ENCODE measurements at places on chromosomes 12 and 14.
A peak's percentile ranks its signal among the peaks of the same experiment; 100 is the strongest.

- no peak for DNase-seq
These were observed 369.3 kb downstream of the NUAK1 start for GRCh38 chr12:105769486-105769885.

- DNase-seq, result no peak
These were observed 91.3 kb downstream of the RPS29 start for GRCh38 chr14:49494836-49495235.

DNA sequence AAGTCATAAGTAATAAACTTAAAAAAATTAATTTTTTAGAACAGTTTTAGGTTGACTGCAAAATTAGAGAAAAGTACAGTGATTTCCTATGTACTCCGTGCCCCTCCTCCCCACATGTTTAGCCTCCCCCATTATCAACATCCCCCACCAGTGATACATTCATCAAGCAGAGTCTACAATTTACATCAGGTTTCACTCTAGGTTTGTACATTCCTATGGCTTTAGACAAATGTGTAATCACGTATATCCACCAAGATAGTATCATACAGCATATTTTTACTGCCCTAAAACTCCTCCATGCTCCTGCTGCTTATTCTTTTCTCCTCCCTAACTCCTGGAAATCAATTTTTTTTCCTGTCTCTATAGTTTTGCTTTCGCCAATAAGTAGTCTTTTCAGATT, 438.7 kb downstream of the LRFN5 start:
- no peak for DNase-seq

DNA sequence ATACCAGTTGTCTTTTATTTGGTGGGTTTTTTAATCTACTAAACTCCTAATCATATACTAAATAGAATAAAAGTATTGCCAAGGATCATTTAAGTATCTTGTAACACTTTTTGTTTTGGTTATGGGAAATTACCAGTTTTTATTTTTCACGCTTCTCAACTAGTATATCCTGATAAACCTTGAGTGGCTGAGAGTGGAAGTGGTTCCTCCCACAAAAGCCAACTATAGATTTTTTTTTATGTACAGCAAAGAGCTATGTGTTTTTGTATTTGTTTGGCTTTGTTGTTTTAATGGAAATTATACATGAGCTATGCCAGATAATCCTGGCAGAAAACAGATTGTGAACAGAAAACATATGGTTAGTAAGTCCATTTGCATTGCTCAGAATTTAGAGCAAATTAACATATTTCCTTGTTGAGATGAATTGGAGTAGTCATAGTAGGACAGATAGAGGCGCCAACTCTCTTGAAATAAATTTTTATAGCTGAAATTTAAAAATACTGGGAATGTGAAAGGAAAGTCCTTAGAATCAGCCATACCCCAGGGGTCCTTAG, 60.9 kb upstream of the PSMA6 start:
- DNase-seq, result no peak

DNA sequence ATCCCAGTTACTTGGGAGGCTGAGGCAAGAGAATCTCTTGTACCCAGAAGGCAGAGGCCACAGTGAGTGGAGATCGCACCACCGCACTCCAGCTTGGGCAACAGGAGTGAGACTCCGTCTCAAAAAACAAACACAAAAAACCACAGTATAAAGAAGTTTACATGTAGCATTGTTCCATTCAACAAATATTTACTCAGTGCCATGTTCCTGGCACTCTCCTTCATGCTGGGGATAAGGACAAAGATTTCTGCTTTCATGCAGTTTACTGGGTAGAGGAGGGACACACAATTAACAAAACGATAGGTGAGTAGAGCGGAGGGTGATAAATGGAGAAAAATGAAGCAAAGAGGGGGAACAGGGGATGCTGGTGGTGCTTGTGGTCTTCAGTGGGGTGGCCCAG, 68.2 kb upstream of the OVCH1 start:
- DNase-seq, result no peak

DNA sequence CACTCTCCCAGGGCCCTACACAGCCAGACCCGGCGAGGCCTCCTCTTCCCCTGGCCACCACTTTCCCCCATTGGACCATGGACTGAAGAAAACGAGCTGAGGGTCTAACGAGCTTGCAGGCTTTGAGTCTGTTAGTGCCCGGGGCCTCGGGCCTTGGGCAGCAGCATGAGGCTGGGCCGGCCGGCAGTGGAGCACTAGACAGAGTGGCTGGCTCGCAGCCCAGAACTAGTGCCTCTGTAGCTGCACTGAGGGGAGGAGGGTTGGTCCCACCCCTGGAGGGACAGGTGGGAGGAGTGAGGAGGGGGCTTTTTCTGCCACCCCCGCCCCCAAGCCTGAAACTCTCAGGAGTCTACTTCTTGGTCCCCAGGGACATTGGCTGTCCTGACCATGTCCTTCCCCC, 38.7 kb downstream of the SLC6A12 start:
- no peak for DNase-seq

DNA sequence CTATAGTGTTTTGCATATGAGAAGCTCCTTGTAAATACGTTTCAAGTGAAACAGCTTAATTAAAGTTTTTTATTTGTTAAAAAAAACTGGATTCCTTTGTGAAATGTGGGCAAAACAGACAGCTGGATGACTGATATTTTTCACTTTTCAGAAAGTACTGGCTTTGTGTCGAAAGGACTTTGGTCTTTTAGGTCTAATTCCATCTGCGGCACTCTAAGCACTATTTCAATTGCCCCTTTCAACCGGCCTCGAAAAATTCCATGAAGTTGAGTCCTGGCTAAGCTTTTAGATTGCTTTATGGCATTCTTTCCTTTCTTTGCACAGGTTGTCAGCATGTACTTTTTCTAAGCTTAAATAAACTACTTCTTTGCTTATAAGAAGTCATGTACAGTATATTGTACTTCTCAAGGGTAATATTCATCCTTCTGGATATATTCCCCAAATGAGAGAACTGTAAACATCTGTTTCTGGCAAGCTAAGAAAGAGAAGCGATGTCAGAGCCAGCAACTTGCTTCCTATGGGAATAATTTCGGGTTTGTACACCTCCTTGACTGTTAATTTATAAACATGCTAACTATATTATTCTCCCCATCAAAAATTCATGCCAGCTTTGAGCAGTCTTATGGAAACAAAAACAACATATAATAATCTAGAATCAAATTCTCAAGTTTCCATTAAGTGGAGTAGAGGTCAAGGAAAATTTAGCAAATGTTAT, 611.3 kb downstream of the ETNK1 start:
- DNase-seq, result no peak

GRCh38 chr14:95039993-95040348, 117.4 kb downstream of the DICER1 start:
- DNase-seq, result no peak

DNA sequence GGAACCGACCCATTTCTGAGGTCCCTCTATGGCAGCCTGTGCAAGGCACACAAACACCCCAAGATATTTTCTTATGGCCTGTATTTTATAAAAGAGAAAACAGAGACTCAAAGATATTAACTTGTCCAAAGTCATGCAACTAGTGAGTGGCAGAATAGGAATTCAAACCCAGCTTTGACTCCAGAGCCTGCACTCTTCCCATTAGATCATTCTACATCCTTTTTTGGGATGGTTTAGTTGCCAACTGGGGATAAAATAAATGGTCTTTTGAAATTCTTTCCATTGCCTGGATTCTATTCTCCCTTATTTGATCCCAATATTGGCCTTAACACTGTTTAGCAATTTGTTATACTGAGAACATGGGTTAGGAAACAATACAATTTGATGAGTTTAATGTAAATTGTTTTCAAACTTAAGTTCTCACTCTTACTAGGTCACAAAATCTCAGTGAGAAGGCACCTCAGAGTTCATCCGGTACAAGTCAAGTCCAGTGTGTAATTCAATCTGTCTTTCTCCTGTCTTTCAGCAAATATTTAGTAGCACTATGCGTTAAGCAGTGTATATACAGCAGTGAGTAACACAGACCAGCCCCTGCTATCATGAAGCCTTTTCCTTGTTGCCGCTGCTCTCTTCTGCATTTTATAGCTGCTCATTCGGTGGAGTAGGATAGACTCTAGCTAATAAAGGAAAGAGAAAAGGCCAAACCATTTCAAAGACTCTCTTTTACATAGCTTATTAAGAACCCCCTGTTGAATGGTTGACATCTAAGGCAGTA, 162.1 kb upstream of the IFNG-AS1 start:
- DNase-seq, result no peak

- no peak for DNase-seq
These were observed 44.0 kb upstream of the OAS1 start for GRCh38 chr12:112862636-112863290.

DNA sequence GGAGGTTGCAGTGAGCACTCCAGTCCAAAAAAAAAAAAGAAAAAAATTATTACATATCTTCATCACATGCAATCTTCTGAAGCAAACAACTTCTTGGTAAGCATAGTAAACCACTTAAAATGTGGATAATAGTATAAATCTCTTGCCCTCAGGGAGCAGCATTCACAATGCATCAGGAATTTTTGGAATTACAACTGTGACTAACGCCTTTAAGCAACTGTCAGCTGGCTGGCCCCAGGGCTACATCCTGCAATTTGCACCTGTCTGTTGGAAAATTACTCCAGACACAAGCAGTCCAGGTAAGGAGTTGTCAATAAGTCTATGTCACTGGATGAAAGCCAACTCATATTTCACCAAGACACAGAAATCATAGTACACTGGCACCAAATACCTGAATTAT, 5.5 kb upstream of the SLC7A7 start:
- DNase-seq, result no peak

DNA sequence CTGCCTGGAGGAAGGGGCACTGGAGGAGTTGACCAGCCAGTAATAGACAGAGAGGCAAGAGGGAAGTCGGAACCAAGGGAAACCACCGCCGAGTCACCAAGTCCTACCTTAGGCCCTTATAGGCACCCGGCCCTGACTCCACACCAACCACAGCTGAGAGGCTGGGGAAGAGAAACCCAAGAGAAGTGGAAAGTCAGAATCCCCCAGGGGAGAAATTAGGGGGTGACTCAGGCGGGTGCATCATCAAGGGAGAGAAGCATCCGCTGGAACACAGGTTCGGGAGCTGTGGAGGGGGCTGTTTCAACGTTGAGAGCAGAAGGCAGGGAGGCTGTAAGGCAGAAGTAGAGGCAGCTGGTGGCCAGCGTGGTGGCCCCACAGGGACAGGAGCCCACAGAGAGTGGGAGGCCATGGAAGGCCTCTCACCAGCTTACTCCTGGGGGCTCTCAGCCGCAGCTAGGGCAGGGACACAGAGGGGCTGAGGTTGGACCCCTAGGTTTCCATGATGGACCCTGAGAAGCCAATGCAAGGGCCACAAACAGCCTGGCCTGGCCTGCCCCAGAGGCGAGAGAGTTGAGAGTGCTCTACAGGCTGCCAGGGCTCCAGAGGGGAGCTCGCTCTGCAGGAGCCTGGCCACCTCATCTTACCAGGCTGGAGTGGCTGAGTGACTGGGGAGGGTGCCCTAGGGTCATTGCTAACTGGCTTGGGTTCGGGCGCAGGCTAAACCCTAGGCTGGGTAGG, 1.4 kb upstream of the TRMT61A start:
- DNase-seq, result no peak

GRCh38 chr12:10721651-10722501, 1.2 kb downstream of the YBX3 start:
- peak; percentile 24 for DNase-seq

DNA sequence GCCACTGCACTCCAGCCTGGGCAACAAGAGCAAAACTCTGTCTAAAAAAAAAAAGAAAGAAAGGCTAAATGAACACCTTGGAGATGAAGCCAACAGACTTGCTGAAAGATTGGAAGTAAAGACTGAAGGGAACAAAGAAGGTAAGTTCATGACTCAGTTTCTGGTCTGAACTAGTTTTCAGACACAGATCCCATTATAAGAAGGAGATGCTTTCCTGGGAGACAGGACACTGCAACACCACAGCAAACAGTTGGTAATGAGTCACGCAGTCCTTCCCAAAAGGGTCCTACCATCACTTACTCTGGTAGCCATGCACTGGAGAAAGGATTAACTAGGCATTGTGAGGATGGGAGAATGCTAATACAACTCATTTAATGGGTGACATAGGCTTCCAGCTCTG, 97.2 kb downstream of the SSPN start:
- DNase-seq, result no peak

DNA sequence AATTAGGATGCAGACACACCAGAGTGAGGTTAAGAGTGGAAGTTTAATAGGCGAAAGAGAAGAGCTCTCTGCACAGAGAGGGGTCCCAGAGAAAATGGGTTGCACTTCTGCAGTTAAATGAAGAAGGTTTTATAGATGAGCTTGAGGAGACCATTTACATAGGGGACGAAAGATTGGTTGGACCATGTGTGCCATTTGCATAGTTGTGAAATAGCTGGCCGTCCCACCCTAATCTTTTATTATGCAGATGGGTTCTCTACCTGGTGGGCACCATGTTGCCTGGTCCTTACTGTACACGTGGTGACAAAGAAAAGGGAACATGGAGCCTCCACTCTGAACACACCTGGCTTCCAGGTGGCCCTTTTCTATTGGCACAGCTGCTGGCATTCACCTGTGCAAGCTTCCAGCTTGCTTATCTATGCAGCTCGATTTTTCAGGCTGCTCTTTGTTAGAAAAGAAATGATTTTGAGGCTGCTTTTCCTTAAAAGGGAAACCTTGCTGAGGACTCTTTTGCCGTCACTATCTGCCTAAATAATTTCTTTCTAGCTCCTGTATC, 67.1 kb upstream of the SRSF5 start:
- no peak for DNase-seq

GRCh38 chr12:113500782-113501311, 29.2 kb upstream of the LHX5 start:
- no peak for DNase-seq

DNA sequence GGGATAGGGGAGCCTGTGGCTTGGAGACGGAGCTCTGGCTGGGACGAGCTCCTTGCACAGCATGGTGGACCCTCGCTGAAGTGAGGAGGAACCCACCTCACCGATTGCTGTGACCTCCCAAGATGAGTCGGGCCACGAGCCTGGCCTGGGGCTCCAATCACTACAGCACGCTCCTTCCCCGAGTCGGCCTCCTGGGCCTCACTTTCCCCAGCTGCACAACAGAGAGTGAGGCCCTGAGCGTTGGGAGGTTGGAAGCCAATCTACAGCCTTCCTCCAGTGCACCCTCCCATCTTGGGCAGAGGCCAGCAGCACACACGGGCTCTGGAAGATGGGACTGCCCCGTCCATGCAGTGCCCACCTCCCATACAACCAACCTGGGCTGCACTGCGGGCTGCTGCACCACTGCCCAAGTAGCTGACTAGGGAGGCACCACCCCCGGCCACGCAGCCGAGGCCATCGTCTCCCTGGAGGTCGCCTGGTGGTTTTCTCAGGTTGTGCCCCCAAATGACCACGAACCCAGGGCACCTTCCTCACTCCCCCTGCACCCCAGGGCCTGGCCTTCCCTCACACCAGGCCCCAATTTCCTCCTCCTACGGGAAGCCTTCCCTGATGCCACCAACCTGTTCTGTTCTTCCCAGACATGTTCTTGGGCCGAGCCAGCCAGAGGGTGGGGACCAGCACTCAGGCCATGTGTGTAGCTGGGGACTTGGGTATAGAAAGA, 152.3 kb upstream of the C14orf180 start:
- DNase-seq, result no peak

GRCh38 chr14:52895000-52895399, 55.9 kb downstream of the FERMT2 start:
- DNase-seq, result no peak

- DNase-seq, result no peak
These were observed 723.7 kb upstream of the TBX3 start for GRCh38 chr12:115407723-115408122.

Data from T-helper 22 cell (primary cell).